DMS 273 treated with DMSO at 0.1 percent for 48 hours (cell line): ENCODE measurements at places on chromosomes 16 and 17.

GRCh38 chr16:30785126-30786106, 1.6 kb downstream of the ZNF629 start:
- no peak for DNase-seq

DNA sequence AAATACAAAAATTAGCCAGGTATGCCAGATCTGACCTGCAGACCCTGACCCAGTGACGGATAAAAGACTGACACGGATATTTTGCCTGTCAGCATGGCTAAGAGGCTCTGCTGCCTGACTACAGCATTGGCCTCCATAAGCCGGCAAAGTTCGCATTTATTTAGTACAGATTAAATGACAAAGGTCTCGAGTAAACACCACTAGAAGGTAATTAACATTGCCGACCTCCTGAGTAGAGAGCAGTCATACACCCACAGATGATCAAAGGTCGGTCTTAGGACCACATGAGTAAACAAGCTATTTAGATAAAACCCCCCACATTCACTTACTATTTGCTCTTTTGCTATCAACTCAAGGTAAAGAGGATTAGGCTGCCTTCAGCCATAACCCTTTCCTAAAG, 55.7 kb downstream of the KNOP1 start:
- no peak for DNase-seq

DNA sequence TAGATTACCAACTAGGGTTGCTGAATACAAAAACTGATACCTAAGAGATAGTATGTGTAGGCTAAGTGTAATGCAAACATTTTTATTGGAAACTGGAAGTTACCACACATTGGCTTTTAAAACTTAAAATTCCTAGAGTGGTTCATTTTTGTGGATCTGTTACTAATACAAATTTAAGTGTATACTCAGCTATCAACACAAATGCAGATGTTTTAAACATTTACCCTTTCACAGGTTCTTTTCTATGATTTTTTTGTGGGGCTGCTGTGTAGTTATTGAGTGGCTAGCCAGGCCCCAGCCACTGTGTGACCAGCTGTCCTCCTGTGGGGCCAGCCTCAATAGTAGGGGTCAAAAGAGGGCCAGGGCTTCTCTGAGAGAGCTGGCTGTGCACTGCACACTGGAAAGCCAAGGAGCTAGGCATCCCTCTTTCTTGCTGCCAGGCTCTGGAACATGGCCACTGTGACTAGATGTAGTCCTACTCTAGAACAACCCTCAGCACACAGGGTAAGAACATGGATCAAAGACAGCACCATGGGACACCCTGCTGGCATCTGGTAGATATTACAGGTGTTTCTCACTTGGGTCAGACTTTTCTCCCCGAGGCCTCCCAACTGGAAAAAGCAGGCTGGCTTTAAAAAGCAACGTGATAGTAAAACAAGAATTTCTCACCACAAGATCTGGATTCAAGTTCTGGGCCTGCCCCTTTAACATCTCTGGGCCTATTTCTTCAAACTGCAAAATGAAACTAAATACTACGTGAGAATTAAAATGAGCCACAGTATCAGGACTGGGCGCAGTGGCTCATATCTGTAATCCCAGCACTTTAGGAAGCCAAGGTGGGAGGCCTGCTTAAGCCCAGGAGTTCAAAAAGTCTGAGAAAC, 7.3 kb upstream of the VEZF1 start:
- peak; percentile 77 for DNase-seq

GRCh38 chr16:55876854-55877253, 1.7 kb upstream of the CES5A start:
- no peak for DNase-seq

GRCh38 chr16:27701381-27701780, 151.4 kb downstream of the KATNIP start:
- no peak for DNase-seq

DNA sequence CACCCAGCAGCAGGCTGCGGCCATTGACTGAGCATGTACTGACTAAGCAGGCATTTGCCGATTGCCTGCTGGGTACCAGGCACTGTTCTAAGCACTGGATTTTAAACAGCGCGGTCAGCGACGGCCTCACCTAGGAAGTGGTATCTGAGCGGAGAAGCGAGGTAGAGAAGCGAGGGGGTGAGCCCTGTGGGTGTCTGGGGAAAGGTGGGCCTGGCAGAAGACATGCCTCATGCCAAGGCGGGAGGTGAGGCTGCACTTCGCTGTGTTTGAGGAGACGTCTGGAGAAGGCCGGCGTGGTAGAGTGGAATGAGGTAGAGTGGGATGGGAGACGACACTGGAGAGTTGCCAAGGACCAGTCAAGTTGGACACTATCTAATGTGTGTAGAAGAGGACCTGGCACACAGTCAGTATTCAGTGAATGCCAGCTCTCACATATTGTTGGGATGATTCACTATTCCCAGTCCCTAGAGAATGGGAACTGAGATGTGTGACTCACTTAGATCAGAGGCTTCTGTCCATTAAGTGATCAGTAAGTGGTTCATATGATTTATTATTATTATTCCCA, 14.4 kb downstream of the SYCE1L start:
- no peak for DNase-seq

- peak; percentile 26 for DNase-seq
These were observed 1.6 kb downstream of the CTCF start for GRCh38 chr16:67563708-67564468.

DNA sequence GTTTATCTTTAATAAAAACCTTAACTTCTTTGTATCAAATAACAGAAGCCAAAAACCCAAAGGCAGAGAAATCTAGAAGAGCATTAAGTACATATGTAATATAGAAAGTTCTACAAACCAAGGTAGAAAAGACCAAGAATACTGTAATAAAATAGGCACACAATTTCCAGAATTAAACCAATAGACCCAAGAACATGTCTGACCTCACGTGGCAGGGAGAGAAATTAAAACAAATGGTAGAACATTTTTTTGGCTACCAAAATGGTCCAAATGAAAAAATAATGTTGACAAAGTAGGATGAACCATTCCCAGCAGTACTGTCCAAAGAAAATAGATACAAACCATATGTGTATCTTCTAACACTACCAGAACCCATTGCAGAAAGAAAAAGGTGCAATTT, 183.5 kb downstream of the CPPED1 start:
- DNase-seq: no peak

DNA sequence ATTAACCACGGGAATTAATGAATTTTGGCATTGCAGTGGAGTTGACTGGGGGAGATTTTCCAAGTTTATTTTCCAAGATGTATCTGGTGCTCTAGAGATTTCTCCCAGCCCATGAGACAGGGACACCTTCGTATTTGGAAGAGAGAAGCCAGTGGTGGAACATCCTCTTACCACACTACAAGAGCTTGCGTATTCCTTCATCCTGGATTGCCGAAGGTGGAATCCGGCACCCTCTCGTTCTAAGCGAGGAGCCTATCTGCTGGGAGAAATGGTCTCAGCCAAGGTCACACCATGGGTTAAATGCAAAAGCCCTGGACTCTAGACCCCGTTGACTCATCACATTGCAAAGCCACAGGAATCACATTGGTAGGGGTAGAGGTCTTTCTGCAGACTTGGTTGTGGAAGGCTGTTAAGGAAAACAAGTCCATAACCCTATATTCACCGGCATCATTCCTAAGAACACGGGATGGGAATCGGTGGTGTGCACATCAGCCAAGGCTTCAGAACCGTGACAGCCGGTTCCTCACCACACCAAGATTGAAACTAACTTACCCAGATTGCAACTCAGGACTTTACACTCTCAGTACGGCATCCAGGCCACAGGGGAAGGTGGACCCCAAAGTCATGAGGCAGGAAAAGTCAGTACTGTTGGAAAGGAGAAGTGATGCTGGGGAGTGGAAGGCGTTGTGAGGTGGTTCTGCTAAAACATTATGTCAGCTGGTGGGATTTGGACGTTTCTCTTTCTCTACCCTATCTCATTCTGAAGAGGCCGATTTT, 259.8 kb downstream of the CPPED1 start:
- no peak for DNase-seq

DNA sequence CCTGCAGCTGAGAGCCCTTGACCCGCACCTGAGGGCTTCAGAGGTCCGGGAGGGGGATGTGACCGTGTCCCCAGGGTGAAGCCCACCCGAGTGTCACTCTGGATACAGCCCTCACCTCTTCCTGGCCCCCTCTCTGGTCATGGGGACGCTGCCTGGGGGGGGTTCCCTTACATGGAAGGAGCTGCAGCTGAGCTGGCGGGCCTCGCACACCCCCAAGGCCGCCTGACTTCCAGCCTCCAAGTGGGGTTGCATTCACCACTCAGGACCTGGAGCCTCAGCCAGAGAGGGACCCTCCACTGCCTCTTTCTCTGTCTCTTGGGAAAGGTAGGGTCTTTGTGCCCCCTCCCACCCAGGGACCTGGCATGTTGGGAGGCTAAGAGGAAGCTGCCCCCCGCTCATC, 284.6 kb downstream of the SEC14L1 start:
- no peak for DNase-seq

GRCh38 chr16:20849589-20850390, 43.5 kb downstream of the REXO5 start:
- DNase-seq: peak; percentile 21

GRCh38 chr17:29116804-29117753, 63.1 kb downstream of the MYO18A start:
- DNase-seq: peak; percentile 8

DNA sequence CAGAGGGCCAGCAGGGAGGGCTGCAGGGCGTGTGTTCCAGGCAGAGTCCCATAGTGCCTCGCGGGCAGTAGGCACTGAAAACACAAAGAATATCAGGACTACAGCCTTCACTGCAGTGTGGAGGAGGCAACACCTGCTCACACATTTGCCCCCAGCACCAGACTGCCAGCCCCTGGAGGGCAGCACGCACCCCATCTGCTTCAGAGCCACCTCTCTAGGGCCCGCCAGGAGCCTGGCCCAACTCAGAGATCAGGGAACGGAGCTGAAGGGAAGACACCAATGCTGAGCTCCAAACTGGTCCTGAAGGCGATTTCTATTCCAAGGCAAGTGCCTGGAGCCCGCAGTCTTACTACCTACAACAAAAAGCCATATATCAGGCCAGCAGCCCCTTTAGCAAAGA, 130.3 kb downstream of the ZNF423 start:
- peak; percentile 57 for DNase-seq

- no peak for DNase-seq
These were observed 26.8 kb upstream of the PIK3R6 start for GRCh38 chr17:8894202-8894671.

- no peak for DNase-seq
These were observed 37.4 kb downstream of the COX4I1 start for GRCh38 chr16:85836706-85837582.

DNA sequence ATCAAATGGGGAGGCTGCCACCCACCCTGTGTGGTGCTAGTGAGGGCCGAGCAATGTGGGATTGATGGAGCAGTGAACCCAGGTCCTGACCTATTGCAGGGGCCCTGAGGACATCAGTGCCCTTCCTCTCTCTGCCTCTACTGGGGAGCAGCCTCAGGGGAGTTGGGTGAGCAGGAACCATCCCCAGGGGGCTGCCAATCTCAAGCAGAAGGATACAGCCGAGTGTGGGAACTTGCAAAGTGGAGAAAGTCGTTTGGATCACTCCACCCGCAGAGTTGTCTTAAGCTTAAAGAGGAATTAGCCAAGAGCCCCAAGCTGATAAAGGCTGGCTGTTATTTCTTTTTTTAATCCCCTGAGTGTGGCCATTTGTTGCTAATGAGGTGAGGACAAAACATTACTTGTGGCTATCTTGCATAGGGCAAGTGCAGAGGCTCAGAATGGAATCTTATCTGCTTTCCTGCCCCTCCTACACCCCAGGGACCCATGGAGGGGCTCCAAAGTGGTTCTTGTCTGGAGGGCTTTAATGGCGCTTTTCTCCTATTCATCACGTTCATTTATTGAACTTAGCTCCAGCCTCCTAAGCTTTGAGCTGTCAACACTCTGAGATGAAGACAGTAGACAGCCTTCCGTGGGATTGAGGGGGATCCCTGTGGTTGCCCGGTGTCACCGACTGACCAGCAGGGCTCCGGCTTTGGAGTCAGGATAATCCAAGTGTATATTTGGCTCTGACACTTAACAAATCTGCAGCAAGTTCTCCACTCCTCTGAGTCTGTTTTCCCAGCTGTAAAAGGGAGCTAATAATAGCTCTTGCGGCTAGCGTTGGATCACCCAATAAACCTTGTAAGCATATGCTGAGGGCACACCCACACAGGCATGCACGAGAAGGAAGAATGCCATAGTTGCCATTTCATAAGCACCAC, 45.1 kb downstream of the MYH11 start:
- no peak for DNase-seq

- no peak for DNase-seq
These were observed 19.4 kb downstream of the UTS2R start for GRCh38 chr17:82390860-82391435.

- DNase-seq: no peak
These were observed 216.2 kb downstream of the RBFOX1 start for GRCh38 chr16:7548796-7549318.

DNA sequence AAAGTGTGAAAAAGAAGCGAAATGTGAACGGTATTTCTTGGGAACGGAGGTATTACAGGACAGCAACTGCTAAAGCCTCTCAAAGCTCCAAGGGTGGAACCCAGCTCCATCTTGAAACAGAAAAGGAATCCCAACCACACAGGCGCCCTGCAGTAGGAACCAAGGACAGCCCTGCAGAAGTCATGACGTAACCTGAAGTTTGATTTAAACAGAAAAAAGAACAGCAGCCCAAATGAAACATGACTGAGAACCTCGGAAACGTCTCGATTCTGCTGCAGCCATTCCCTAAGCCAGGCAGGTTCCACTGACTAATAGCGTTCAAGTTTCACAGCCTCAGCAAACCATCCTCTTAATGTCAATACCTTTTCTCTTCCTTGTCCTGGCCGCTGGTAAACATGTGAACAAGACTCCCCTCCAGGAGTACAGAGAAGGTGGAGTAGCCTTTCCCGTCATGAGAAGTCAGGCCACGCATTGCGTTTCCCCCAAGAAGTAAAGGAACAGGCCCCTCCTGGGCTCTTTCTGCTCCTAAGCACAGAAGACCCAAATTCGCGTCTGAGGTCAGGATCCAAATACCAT, 20.1 kb downstream of the SIAH1 start:
- DNase-seq: no peak

DNA sequence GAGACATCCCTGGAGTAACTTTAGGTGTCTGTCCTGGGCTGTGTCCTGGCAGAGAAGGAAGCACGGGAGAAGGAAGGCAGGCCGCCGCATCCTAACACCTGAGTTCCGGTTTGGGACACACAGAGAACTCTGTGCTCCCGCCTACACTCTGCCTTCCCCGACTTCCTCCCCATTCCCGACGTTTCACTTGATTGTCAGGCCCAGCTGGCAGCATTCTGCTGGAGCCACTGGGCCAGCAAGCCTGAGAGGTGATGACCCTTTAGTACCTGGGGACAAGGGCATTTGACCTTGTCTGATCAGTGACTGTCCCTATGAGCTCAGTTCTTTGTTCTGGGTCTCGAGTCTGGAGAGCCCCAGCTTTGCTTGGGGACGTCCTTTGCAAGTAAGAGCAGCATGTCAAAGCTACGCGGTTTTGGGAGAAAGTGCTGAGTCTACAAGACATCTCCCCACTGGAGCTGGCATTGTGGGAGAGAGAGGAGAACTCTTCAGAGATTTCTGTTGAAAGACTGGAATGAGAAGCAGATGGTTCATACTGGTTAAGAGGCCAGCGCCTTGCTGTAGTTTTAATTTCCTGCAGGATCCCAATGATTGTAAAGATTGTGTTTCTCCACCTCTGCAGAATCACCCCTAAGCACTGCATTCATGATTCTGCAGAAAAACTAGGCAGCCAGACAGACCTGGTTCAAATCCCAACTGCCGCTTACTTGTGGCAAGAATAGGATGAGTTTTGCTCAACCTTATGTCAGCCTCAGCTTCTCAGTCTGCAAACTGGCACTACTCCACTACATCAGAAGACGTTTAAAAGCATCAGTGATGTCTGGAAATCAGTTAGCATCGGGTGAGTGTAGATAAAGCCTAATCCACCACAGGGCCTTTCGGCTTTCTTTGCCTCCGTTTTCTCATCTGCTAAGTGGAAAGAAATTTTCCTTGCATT, 20.6 kb downstream of the ABAT start:
- no peak for DNase-seq

- DNase-seq: peak; percentile 19
These were observed 191.8 kb downstream of the PRKCA start for GRCh38 chr17:66494023-66494803.
